ENCODE measurements at places on chromosomes 1 and 21.

DNA sequence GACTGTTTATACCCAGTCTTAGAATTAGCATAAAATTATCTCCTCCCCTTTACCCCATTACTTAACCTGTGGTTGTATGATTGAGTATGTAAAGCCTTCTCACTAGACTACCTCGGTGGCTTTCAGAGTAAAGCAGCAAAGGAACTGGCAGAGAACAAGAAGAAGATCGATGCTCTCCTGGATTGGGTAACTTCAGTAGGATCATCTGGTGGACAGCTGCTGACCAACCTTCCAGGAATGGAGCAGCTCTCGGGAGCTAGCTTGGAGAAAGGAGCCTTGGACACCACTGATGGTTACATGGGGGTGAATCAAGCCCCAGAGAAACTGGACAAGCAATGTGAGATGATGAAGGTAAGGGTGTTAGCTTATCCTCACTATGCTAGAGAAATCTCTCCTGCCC lies 138.6 kb upstream of the BMP8A start:
- no peak for DNase-seq

DNA sequence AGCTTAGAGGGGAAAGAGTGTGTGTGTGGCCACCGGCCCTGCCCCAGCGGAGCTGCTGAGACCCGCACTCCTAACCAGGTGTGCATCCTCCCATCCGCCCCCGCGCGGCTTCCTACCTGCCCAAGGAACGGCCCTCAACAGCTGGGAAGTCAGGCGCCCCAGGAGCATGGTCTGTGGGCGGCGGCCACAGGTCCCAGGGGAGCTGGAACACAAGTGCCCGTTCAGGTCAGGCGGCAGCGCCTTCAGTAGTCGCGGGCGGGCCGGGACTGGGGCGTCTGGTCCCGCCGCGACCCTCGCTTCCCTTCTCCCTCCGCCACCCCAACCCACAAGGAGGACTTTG lies 448 bp downstream of the AURKAIP1 start:
- no peak for DNase-seq

GRCh38 chr1:28364888-28365287 lies 4.7 kb upstream of the PHACTR4 start:
- DNase-seq, result no peak

- DNase-seq, result no peak
Measured at GRCh38 chr1:178575611-178576361, 62.9 kb downstream of the TEX35 start.

GRCh38 chr1:31482482-31483011 lies 69.5 kb downstream of the SERINC2 start:
- DNase-seq, result no peak

DNA sequence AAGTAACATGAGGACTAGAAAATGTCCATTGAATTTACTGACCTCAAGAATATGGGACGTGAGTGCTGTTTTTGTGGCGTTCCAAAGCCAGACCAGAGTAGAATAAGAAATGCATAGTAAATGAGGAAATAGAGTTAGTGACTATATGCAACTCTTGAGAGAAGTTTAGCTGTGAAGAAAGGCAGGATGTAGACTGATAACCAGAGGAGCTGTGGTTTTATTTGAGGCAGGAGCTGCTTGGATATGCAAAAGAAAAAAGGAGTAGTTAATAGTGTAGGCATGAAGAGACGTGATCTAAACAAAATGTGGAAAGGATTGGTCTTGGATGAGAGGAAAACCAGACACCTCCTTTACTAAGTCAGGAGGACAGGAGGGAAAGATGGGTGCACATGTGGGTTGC lies 28.2 kb downstream of the DNAH14 start:
- DNase-seq, result no peak

DNA sequence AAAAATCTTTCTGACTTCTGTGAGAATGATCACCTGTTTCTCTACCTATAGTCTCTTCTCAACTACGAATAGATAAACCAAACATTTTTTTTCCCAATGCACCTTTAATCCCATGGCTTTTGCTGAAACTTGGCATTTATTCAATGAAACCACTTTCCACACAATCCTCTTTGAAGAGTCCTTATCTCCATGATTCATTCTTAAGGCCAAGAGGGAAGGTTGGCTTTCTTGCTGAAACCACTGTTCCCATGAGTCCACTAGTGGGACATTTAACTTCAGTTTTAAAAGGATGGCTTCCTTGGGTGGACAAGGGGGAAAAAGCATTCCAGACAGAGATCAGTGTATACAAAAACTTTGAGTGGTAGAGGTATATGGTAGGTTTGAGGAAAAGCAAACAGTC lies 73.6 kb downstream of the CRB1 start:
- no peak for DNase-seq

GRCh38 chr1:10939654-10940450 lies 72.6 kb upstream of the TARDBP start:
- DNase-seq, result peak; percentile 96

DNA sequence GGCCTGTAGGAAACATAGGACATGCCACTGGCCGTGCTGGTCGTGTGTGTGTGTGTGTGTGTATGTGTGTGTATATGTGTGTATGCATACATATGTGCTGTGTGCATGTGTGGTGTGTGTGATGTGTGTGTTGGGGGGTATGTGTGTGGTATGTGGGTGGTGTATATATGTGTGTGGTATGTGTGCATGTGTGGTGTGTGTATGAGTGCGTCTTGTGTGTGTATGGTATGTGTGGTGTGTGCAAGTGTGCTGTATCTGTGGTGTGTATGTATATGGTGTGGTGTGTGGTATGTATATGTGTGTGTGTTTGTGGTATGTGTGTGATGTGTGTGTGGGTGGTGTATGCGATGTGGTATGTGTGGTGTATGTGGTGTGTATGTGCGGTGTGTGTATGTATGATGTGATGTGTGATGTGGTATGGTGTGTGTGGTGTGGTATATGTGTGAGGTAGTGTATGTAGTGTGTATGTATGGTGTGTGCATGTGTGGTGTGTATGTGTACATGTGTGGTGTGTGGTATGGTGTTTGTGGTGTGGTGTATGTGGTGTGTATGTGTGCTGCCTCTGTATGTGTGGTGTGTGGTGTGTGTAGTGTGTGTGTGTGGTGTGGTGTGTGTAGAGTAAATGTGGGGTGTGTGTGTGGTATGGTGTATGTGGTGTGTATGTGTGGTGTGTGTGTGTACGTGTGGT lies 120.8 kb upstream of the CACHD1 start:
- no peak for DNase-seq

DNA sequence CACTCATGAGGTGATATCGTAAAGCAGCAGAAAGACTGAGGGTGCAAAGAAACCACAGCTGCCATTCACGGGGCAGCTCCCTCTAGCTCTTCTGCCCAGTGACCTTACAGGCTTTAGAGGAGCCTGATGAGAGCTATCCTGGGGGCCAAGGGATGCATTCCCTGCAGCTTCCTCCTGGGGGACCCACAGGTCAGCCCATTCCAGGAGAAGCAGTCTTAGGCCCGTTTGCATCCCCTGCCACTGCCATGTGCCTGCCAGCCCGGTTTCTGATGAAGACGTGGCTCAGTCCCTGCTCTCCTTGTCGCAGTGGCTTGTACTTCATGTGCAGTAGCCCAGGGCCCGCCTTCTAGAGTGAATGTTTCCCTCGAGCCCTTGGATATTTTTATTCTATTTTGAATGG lies 22.8 kb downstream of the ATP5PO start:
- no peak for DNase-seq

- DNase-seq, result no peak
Measured at GRCh38 chr1:40239626-40240025, 8.1 kb upstream of the TMCO2 start.

GRCh38 chr21:28220680-28221079 lies 772.0 kb downstream of the LTN1 start:
- no peak for DNase-seq

DNA sequence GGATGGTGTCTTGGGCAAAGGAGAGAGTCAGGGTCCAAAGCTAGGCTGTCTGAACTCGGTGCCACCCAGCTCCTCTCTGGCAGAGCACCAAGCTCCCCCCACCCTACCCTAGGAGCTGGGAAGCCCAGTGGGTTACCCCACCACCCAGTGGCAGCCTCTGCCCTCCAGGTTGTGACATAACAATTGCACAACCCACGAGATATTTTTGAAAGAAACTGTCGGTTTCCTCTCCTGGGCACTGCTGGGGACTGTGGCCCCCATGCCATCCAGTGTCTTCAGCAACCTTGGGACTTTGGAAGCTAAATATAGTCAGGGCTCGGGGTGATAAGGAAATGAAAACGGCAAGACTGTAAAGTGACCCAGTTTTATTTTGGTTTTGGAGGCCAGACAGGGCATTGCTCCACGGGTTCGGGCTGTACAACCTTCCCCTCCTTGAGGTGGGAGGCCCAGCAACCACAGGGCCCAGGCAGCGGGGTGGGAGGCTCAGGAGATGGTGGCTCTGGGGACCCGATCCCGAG lies 1.4 kb downstream of the CITED4 start:
- DNase-seq, result no peak

DNA sequence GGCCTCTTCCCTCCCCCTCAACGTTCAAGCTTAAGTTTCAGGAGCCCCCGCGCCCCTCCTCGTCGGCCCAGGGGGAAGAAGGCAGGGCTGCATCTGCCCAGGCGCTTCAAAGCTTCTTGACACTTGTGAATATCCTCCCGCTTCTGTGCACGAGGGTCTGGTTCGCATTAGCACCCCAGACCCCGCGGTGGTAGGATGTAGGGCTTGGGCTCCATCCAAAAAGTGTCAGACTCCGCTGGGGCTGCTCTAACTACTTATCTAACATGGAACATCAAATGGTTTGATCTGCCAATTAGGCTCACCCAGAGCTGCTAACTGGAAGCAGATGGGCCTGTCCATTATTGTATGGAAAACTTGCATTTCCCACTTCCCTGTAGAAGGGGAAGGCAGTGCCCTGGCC lies 28.9 kb downstream of the TAS1R2 start:
- no peak for DNase-seq

DNA sequence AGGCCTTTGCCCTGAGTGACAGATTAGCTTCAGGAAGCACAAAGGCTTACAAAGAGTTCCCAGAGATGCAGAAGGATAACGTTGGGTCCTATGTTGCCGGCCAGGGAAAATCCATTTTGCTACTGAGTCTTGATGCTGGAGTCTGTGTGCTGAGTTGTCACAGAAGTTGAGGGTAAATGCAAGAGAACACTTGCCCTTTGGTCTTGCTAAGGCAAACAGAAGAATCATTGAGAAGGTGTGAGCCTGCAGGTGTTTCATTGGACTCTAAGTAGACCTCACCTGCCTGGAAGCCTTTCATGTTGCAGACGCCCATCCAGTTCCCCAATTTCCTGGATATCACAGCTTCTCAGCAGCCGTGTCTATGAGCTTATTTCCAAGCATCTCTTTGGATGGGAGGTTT lies 105.2 kb downstream of the PCP4 start:
- DNase-seq, result no peak

DNA sequence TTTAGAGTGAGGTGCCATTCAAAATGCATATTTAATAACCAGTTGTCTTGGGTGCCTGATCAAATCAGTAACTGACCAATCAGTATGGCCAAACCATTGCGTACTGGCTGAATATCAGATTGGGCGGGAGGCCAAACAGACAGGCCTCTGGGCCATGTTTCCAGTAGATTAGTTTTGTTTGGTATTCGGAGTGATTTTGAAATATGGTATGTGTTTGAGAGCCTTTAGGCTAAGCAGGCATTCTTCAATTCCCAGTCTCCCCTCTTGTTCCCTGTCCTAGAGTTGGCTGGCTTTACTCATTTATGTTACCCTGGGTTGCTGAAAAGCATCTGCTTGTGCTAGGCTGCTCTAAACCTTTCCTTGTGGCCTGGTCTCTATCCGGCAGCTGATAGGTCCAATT lies 80.1 kb downstream of the BACH1 start:
- DNase-seq, result no peak

DNA sequence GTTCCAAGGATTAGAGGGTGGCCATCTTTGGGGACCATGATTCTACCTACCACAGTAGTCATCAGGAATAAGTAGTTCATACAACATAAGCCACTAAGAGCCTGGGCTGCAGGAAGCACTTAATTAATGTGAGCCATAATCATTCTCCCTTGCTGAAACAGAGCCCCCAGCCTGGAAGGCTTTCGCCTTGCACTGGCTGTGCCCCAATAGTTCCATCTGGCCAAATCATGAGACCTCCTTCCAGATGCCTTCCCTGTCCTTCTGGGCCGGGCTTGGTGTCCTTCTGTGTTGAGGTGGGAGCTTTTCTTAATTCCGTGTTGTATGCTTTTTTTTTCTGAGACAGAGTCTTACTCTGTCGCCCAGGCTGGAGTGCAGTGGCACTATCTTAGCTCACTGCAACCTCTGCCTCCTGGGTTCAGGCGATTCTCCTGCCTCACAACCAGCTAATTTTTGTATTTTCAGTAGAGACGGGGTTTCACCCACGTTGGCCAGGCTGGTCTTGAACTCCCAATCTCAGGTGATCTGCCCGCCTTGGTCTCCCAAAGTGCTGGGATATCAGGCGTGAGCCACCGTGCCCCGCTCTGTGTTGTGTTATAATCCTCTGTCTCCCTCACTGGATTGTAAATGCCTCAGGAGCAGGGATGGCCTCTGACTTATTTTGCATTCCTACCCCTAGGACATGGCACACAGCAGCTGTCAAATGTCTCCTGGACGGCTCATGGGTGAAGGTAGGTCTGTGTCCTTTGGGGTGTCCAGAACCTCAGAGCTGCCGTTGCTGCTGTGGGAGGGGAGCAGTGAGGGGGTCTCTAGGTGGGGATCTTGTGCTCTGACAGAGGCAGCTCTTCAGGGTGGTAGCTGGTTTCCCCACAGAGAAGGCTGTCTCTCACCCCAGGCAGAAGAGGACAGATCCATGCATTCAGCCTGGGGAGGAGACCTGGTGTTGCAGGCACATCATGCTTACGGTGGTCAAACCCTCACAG lies 10.1 kb downstream of the GNG4 start:
- no peak for DNase-seq

GRCh38 chr1:222045786-222046185 lies 303.9 kb upstream of the DUSP10 start:
- no peak for DNase-seq

DNA sequence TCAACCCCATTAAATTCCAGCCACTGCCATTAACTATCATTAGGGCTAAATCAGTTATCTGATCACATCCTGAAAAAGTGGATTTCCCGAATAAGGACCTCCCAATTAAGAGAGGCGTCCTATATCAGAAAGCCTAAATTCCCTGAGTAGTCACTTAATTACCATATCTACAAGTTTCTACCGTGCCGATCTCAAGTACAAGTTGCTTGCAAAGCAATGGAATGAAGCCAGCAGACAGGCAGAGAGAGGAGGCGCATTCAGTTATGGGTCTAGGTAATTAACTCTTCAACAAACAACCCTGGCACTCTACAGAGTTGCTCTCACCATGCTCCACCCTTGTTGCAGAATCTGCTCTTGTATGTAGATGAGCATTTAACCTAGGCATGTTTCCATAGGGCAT lies 494.6 kb upstream of the RUNX1 start:
- no peak for DNase-seq

- DNase-seq, result no peak
Measured at GRCh38 chr1:186880982-186881381, 52.2 kb downstream of the PLA2G4A start.

- DNase-seq, result no peak
Measured at GRCh38 chr1:147270721-147271120, 28.2 kb downstream of the CHD1L start.
